Cardiac muscle cell (in vitro differentiated cells and primary cell): ENCODE measurements at places on chromosomes 3 and 15. TPM values are rescaled to one million over a fixed set of nuclear protein-coding genes. Genes with fewer than 3 reads are reported as not detected.

DNA sequence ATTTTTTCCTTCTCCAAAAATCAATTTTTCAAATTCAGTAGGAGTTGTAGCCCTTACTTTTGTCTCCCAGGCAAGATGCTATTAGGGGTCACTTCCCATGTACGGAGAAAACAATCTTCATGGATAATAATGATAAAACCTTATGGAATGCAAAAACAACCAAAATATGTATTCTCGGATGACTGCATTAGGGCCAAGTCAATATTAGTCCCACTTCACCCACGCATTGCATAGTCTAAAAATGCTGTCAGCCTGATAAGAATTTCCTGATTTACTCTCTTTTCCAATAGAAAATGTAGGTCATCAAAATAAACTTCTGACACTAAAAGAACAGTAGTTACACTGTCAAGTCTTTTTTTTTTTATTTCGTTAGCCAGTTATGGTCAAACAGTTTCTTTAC lies 2.7 kb downstream of the VGLL3 start:
- H3K4me1 ChIP-seq = no peaks in the 10 kb centered on the region
- peak; percentile 91 for DNase-seq
- no peak overlapping the region for H3K27ac ChIP-seq
- H3K4me3 ChIP-seq = no peak overlapping the region
- peaks cover 59% of the 10 kb centered on the region for H3K27me3 ChIP-seq

The DNAJC13 gene
- 25.5 and 34.6 TPM in 2 replicates for total RNA-seq

DNA sequence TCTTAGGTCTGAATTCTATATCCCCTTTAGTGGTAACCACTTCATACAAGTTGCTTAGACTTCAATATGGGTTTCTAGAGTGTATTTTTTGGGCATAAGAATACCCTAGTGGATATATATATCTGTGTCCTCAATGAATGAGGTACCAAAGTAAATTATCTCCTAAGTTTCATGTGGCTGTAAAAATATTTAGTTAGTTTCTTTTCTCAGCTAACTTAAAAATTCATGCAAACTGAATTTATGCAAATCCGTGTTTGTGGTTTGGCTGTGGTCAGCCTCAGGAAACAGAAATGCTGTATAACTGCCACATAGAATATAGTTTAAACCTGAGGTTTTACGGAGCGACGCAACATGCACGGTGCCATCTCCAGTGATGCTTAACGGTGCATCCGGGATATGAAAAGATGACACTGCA lies 80.3 kb downstream of the PEX5L start:
- no peaks in the 10 kb centered on the region for H3K27me3 ChIP-seq
- no peak overlapping the region for H3K27ac ChIP-seq
- no peak for DNase-seq
- H3K4me1 ChIP-seq = peaks cover 2% of the 10 kb centered on the region

GRCh38 chr3:32430900-32431299 lies 39.2 kb downstream of the CMTM7 start:
- peaks cover 5% of the 10 kb centered on the region for H3K4me1 ChIP-seq
- H3K27me3 ChIP-seq = no peaks in the 10 kb centered on the region
- no peak overlapping the region for H3K27ac ChIP-seq

GRCh38 chr3:29412110-29412509 lies 131.2 kb downstream of the RBMS3 start:
- no peaks in the 10 kb centered on the region for H3K27me3 ChIP-seq
- no peak overlapping the region for H3K4me3 ChIP-seq
- H3K36me3 ChIP-seq = no peaks in the 10 kb centered on the region
- H3K4me1 ChIP-seq = peaks cover 28% of the 10 kb centered on the region

DNA sequence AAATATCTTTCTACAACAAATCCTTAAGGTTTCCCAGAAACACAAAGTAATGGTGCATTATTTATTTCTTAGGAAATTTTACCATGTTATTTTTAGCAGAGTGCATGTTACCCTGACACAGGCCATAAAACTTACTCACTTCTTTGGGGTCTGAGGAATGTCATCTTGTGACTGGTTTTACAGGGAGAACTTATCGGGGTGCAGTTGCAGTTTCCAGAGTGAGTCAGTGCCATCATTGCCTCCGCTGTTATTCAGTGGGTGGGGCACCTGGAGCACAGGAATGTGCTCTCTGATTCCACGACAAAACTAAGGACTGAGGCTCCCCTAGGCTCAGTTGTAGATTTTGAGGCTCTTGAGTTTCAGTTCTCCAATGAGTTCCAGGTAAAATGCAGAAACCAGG lies 11.1 kb upstream of the GREM1 start:
- H3K27me3 ChIP-seq = peaks cover 7% of the 10 kb centered on the region
- H3K4me1 ChIP-seq = no peaks in the 10 kb centered on the region
- no peak overlapping the region for H3K4me3 ChIP-seq
- no peak overlapping the region for H3K27ac ChIP-seq
- no peaks in the 10 kb centered on the region for H3K36me3 ChIP-seq
- DNase-seq = no peak
